ENCODE measurements at places on chromosomes 2 and 18.

DNA sequence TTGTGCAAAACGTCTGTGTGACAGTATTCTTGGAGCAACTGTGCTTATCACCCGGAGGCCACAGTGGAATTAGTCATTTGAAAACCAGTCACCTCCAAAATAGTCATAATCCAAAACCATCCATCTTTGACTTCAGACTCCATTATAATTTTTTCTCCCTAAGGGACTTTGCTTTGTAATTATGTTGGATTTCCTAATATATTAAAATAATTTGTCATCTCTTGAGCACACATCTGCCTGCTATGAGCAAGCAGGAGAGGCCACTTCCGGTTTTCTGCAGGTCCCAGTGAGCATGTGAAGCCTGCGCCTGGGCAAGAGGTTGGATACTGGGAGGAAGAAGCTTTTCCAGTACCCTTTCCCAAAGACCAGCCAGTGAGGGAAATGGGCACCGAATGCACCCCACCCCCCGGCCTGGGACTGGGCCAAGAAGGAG lies 57.7 kb downstream of the ODC1 start:
- no peak for DNase-seq

DNA sequence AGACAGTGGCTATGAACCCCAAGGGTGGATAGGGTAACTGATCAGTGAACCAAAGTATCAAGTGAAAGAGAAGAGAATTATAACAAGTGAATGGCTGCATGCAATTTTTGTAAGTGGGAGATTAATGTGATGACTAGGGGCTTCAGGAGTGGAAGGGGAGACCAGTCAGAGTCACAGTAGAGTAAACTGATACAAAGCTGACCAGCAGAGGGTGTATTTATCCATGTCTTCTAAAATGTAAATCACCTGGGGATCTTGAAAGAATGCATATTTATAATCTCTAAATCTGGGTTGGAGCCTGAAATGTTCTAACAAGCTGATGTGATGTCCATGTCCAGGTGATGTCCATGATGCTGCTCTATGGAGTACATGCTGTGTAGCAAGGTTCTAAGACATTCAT lies 1351.3 kb upstream of the CHAC2 start:
- DNase-seq, result no peak

- DNase-seq, result no peak
Measured at GRCh38 chr18:22439447-22439846, 21.7 kb upstream of the CTAGE1 start.

GRCh38 chr2:9558948-9559381 lies 3.3 kb upstream of the ADAM17 start:
- no peak for DNase-seq

GRCh38 chr2:86238354-86238753 lies 39.1 kb downstream of the MRPL35 start:
- DNase-seq, result peak; percentile 41

GRCh38 chr18:3924455-3924854 lies 474.5 kb downstream of the TGIF1 start:
- no peak for DNase-seq

All from activated CD4-positive, alpha-beta memory T cell treated with anti-CD3 and anti-CD28 coated beads, Interleukin-2, amount 10 ng/mL, durations not matched to agents 7 days and 5 days (primary cell).